ENCODE measurements at places on chromosomes 5 and 9. TPM values are rescaled to one million over a fixed set of nuclear protein-coding genes. Genes with fewer than 3 reads are reported as not detected.

DNA sequence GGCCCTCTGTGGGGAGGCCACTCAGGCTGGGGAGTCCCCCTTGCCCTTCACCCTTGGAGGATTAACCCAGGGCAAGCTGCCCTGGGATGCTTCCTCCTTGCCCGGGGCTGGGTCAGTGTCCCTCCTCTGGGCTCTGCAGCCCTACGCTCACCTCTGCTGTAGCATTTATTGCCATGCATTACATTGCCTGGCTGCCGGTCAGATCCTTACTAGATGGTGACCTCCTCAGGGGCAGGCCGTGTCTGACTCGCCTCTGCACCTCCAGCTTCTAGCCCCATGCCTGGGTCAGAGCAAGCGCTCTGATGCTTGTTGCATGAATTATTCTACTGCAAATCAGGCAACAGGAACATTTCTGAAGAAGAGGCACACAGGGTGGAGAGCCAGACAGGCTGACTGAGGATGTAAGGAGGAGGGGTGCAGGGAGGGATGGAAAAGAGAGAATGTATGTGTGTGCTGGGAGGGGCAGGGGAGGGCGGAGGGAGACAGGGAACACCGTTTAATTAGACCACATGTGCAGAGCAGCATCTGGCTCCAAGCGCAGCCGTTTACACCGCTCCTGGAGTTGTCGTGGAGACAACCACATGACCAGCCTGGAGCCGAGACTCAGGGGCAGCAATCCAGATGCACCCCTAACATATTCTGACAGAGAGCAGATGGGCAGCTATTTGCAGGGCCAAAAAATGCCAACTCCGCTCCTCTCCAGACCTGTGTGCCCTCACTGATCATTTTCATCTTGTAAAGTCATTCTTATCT is 117.0 kb downstream of the CRB2 start:
- no peak for DNase-seq

GRCh38 chr9:19113964-19114679 is 11.4 kb upstream of the HAUS6 start:
- DNase-seq: no peak

DNA sequence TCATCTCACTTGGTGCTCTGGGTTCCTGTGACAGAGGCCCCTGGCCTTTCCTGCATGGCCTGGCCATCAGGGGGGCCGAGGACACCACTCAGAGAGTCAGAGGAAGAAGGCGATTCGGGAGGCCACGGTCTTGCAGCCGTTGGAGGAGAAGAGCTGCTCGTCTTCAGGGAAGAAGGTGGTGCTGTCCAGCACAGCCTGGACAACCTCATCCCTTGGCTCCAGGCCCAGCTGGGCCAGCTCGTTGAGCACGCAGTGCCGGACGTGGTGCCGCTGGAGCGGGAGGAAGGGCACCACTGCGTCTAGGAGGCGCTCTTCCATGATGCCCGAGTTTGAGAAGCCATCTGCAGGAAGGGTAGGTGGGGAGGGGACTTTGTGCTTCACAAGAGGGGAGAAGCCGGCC is 3.2 kb downstream of the TOR2A start:
- DNase-seq: no peak

- no peak for DNase-seq
These were observed 77.7 kb upstream of the TAS2R1 start for GRCh38 chr5:9707732-9708462.

GRCh38 chr9:97744710-97745708 is 47.9 kb upstream of the XPA start:
- no peak for DNase-seq

DNA sequence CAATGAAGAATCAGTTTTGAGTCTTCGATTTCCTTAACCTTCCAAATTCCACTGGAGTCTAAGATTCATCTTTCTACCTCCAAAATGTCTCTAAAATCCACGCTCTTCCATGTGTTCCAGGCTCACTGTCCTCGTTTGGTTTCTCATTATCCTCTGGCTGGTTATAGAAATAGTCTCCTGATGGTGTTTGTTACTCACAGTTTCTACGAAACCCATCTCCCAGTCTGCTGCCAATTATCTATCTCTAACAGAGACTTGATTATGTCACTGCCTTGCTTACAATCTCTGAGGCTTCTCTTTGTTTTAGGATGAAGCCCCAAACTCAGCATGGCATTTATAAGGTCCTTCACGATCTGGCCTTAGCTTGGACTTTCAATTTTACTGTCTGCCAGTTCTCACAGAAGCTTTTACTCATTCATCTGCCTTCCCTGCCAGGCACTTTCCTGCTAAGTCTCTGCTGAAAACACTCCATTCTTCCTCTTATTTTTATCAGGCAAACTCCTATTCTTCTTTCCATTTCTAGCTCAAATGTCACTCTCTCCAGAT is 339.6 kb upstream of the SGCD start:
- DNase-seq: no peak

The KCNN2 gene
- total RNA-seq: not detected

The NR4A3 gene
- not detected for total RNA-seq

All from PC-9 (cell line).